ENCODE measurements at places on chromosomes 12 and 14. TPM values are rescaled to one million over a fixed set of nuclear protein-coding genes. Genes with fewer than 3 reads are reported as not detected.

Gene SPIC
- total RNA-seq: not detected

Gene PTPRQ
- total RNA-seq: not detected

GRCh38 chr12:123843912-123844748, 82.0 kb downstream of the DNAH10 start:
- DNase-seq: peak; percentile 43

Gene LHX5
- not detected for total RNA-seq

GRCh38 chr12:90936230-90937005, 18.6 kb downstream of the CCER1 start:
- peak; percentile 62 for DNase-seq

DNA sequence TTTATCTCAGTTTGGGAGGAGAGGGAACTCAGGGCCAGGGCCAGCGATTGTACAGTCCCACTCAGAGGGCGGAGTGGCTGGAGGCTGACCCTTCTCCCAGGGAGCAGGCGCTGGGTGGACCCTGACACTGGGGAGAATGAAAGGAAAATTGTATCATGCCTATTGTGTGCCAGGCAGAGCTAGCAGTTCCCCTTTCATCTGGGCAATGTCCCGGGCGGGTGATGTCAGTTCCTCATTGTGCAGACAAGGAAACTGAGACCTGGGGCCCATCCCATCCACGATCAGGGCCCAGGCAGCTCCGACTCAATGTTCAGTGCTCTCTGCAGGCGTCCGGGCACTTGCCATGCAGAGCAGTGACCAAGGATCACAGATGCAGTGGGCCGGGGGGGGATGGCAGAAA, 101.9 kb upstream of the RTL1 start:
- peak; percentile 27 for DNase-seq

DNA sequence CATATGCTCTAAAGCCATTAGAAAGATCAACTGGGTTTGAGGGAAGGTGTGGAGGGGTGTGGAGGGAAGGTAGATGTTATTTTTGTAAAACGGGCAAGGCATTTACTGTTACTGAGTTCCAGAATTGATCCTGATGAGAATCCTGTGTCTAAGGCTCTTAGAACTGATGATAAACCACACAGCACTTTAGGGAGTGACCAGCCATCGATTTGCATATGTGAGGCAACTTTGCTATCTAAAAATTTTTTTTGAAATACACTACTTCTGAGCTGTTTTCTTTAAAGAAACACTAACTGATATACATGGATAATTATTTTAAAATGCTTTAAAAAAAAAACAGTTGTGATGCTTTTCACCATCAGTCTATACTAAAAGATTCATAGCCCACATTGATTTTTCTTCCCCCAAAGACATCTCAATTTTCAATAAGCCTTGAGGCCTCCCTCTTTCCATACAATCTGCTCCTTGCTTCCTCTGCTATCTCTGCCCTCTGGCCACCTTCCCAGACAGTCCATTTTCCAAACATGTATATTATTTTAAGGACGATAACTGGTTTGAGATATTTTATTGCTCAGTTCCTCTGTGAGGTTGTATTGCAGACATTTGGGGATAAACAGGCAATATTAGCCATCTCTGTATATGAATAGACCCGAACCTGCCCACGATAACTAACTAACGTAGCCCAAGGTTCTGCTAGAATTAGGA, 265.9 kb downstream of the EFCAB11 start:
- DNase-seq: no peak

DNA sequence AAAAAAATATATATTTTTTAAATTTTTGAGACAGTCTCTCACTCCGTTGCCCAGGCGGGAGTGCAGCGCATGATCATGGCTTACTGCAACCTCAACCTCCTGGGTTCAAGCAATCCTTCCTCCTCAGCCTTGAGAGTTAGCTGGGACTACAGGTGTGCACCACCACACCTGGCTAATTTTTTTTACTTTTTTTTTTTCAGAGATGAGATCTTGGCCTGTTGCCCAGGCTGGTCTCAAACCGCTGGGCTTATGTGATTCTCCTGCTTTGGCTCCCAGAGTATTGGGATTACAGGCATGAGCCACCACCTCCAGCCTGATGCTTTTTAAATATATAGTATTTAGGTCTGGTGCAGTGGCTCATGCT, 24.5 kb downstream of the MDM2 start:
- DNase-seq: no peak

- DNase-seq: no peak
Observed at GRCh38 chr12:27337376-27337775, 4.7 kb downstream of the BMAL2 start.

GRCh38 chr12:19659086-19659485, 219.8 kb downstream of the AEBP2 start:
- no peak for DNase-seq

DNA sequence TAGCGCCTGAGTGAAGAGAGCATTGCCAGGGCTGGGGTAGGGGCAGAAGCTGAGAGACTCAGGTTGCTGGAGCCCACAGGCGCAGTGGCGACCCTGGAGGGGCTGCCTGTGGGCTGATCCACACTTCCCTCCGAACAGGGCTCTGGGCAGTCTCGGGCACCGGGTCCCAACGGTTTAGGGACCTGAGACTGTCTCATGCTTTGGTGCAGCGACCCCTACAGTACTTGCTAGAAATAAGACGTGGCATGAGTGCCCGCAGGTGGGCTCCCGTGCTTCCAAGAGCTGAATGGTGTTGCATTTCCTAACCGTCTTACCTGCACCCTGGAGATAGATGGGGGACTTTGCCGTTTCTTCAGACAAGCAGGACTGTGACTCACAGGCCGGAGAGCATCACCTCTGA, 57.4 kb downstream of the AACS start:
- DNase-seq: no peak

Gene DBX2
- not detected for total RNA-seq

- DNase-seq: no peak
Observed at GRCh38 chr12:67721248-67721647, 72.7 kb downstream of the DYRK2 start.

Gene ARHGEF40
- 2.2 TPM for total RNA-seq

Gene OR5AU1
- not detected for total RNA-seq

GRCh38 chr12:52395761-52396434, 10.2 kb downstream of the KRT82 start:
- peak; percentile 67 for DNase-seq

GRCh38 chr14:58918066-58918738, 270.3 kb upstream of the DAAM1 start:
- no peak for DNase-seq

- no peak for DNase-seq
Observed at GRCh38 chr12:108583991-108584390, 13.9 kb downstream of the TMEM119 start.

DNA sequence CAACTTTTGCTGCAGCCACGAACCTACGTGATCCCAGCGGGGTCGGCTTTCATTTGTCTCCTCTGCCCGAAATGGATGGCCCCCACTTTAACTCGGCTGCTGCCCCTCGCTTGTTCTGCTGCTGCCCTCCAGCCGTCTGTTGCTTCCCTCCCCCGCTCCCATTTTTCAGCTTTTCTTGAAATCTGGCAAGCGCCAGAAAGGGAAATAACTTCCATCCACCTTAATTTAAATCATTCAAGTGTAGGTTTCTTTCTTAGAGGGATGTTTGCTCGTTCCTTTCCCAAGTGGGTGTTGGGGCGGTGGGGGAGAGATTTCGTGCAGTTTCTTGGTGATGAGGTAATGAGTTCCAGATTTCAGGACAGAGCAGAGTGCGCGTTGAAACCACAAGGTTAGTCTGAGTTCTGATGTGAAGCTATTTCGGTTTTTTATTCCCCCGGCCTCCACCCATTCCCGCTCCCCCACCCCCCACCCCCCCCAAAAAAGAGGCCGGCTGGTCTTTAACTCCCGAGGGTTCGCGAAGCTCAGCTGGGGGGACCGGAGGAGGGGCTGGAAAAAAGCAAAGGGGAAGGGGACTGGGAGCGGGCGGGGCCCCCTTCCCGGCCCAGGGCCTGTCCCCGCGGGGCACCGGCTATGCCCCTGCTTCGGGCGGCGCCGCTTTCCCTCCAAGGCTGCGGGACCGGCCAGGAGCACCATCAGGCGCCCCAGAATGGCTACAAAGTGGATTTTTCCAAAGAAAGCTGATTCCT, 2.2 kb upstream of the ZFP36L1 start:
- DNase-seq: peak; percentile 81

Gene KRT3
- total RNA-seq: not detected

DNA sequence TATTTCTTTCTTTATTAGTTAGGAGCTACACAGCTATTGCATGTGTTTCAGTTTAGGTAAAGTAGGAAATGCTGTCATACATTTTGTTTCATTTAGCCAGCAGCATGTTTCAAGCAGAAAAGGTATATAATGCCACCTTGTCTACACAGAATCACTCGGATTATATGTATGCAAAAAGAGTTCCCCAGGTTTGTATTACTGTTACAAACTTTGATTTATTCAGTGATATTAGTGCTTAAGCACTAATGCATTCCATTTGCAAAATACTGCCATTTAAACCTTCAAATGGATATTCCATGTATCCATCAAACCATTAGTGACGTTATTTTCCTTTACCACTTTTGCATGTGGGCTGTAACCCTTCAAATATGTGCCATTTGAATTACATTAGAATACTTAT, 564.0 kb downstream of the RPL10L start:
- DNase-seq: no peak

DNA sequence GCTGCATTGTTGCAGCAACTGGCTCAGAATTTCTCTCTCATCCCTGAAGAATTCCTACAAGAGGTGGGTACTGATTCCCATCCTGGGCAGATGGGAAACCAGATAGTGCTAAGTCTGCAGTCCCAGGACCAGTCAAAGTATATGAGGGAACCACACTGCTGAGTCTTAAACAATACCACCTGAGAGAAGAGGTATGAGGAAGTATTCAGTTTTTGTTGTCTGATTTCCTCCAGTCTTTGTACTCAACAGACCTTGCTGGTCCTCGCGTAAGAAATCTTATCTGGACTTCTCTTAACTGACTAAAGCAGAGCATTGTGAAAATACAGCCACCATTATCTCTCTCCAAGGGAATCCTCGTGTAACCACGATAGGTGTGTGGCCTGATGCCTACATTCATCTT, 3.6 kb upstream of the EDDM3A start:
- no peak for DNase-seq

Gene BICDL1
- total RNA-seq: 57.6 TPM

DNA sequence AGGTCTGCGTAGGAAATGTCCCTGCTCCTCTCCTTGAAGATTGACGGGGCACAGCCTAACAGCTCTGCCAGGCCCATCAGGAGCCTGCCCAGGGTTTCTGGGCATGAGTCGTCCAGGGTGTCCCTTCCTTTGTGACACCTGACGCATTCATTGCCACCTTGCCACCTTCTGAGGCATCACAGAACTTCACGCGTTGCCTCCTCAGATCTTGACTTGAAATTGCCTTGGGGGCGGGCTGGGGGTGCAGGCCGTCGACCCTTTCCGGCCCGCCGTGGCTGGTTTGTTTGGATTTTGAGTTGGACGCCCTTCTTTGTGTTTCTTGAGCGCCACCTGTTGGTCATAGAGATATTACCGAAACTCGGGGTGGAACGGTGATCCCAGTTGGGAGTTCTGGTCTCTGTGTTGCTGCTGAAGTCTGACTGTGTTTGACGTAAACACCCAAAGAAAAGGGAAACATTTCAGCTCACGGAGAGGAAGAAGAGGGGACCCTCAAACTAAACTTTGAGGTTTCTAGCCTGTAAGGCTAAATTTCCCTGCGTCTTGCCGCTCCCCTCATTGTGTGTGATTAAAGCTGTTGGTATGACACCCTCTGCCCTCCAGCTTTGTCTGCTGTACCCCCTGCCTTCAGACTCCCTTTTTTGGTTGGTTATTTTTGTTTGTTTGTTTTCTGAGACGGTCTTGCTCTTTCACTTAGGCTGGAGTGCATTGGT, 44.6 kb downstream of the MLXIP start:
- peak; percentile 90 for DNase-seq

Gene ESR2
- total RNA-seq: 101 TPM

DNA sequence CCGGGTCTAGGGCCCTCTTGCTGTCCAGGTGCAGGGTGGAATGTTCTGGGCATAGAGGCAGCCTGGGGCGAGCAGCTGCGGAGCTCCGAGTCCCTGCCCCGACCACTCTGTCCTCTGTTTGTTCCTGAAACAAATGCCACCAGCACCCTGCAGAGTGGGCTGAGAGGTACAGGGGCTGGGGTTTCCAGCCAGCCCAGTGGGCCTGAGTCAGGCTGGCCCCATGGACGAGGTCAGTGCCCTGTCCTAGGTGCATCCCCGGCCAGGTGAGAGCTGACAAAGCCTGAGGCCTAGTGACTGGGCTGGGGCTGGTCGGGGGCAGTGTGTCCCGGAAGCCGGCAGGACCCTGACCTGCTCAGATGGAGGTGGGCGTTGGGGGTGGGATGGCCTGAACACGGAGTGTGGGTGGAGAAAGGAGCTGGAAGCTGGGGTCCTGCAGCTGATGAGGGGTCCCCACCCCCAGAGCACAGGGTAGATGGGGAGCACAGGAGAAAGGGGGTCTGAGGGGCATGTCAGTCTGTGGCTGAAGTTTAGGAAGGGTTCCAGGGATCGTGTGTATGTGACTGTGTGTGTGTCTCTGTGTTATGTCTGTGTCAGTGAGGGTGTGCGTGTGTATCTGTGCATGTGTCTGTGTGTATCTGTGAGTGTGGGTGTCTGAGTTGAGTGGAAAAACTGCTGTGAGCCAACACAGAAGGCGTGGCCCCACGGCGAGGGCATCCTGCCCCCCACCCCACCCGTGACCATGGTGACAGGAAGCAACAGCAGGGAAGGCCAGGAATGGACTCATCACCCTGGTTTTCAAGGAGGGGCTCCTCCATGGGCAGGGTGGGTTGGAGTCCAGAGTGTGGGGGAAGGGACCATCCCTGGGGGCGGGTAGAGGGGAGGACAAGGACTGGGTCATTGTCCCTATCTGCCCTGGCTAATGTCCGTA, 2.4 kb upstream of the CRIP1 start:
- DNase-seq: no peak

Measured in Karpas-422 (cell line).